Endodermal cell (in vitro differentiated cells): ENCODE measurements at places on chromosomes 2 and 18.

DNA sequence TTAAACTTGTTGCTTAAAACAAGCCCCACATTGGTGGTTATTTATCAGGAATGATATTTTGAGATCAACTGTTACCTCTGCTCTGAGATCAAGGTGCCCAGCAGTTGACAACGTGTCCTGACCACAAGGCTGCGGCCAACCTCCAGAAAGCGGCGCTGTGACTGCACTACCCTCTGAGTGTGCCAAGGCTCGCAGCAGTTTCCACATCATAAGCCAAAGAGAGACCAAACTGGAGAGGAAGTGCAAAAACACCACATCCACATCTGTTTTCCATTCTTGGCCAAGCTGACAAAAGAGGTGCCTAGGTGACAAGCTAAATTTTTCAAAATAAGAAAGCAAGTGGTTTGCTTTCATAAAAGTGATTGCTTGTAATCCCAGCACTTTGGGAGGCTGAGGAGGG is 410.8 kb upstream of the POU3F3 start:
- no peak overlapping the region for H3K4me3 ChIP-seq
- no peaks in the 10 kb centered on the region for H3K4me1 ChIP-seq
- no peak overlapping the region for H3K27ac ChIP-seq
- H3K36me3 ChIP-seq, result no peaks in the 10 kb centered on the region

DNA sequence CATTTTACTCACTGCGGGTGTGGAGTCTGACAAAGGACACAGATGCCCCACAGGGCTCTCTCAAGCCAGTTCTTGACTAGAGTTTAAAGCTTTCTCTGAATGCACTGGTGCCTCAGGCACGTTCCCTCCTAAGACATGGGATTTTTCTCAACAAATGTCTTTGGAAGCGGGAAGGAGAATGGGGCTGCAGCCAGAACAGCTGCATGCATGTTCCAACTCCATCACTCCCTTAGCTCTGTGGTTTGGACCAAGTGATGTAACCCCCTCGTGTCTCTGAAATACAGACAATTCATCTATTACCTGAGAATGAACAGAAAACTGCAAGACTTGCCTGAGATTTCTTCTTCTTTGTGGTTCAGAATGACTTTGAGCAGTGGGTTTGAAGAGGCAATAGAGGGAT is 141.7 kb upstream of the SERPINE2 start:
- no peaks in the 10 kb centered on the region for H3K36me3 ChIP-seq
- peaks cover under 1% of the 10 kb centered on the region for H3K4me1 ChIP-seq
- no peaks in the 10 kb centered on the region for H3K27me3 ChIP-seq
- DNase-seq, result no peak
- H3K27ac ChIP-seq, result no peak overlapping the region

DNA sequence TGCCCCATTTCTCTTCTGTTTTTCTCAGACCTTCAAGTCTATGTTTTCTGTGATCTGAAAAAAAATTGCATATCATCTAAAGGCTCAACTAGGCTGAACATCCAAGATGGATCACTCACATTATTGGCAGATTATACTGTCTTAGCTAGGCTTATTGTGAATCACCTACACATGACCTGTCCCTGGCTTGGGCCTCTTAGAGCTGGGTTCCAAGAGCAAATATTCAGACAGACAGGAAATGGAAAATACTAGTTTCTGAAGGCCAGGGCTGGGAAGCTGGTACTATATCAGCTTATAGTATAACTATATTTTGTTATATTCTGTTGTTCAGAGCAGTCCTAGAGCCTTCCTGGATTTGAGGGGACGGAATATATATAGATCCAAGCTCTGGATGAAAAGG is 90.3 kb downstream of the PIK3C3 start:
- peaks cover 39% of the 10 kb centered on the region for H3K36me3 ChIP-seq
- H3K4me1 ChIP-seq, result no peaks in the 10 kb centered on the region
- H3K27ac ChIP-seq, result no peak overlapping the region

GRCh38 chr2:39530411-39530866 is 93.4 kb upstream of the MAP4K3 start:
- H3K27me3 ChIP-seq, result no peaks in the 10 kb centered on the region
- no peak for DNase-seq
- no peak overlapping the region for H3K4me3 ChIP-seq
- H3K27ac ChIP-seq, result no peak overlapping the region

DNA sequence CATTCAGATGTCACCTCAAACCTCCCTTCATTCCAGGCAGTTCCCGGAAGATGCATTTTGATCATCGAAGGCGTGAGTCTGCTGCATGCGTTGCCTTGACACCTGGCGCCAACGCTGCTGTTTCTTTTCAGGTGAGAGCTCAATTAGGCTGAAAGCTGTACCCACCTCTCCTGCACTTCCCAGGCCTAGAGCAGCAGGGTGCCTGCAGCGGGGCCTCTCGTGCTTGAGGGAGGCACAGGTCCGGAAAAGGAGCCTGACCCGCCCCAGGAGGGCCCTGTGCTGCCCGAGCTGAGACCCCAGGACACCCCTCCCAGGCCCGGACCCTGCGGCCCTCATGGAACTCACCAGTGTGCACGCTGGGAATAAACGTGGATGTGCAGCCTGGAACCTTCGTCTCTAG is 31.4 kb upstream of the KCNG2 start:
- no peaks in the 10 kb centered on the region for H3K4me1 ChIP-seq
- no peak overlapping the region for H3K4me3 ChIP-seq
- H3K36me3 ChIP-seq, result no peaks in the 10 kb centered on the region
- H3K27me3 ChIP-seq, result no peaks in the 10 kb centered on the region
- DNase-seq, result peak; percentile 38
- no peak overlapping the region for H3K27ac ChIP-seq

GRCh38 chr18:55489034-55489986 is 98.7 kb downstream of the TCF4 start:
- no peaks in the 10 kb centered on the region for H3K27me3 ChIP-seq
- no peak for DNase-seq
- H3K36me3 ChIP-seq, result no peaks in the 10 kb centered on the region

DNA sequence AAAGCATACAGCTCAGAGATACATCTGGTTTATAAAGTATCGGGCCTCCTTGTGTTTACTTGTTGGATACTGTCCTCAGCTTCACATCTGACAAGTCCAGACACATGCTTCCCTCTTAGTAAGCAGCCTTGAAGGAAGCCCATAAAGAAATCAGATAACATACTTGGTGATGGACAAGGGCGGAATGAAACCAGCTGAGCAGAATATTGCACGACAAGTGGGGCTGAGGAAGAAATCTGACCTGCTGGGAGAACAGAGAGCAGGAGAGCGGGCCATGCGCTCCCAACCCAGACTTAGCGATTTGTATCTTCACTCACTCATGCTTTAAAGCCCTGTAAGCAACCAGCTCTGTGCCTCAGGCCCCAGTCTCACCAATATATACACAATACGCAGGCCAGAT is 208.4 kb downstream of the CDH20 start:
- no peaks in the 10 kb centered on the region for H3K4me1 ChIP-seq
- no peaks in the 10 kb centered on the region for H3K27me3 ChIP-seq
- H3K27ac ChIP-seq, result no peak overlapping the region
- H3K36me3 ChIP-seq, result no peaks in the 10 kb centered on the region

GRCh38 chr2:12501469-12502158 is 215.1 kb upstream of the TRIB2 start:
- no peaks in the 10 kb centered on the region for H3K4me1 ChIP-seq
- no peak overlapping the region for H3K4me3 ChIP-seq
- H3K27ac ChIP-seq, result no peak overlapping the region
- DNase-seq, result no peak
- no peaks in the 10 kb centered on the region for H3K27me3 ChIP-seq

- no peak overlapping the region for H3K4me3 ChIP-seq
- no peaks in the 10 kb centered on the region for H3K36me3 ChIP-seq
- no peaks in the 10 kb centered on the region for H3K27me3 ChIP-seq
- H3K4me1 ChIP-seq, result no peaks in the 10 kb centered on the region
Observed at GRCh38 chr18:46373791-46374190, 269.6 kb downstream of the HAUS1 start.

GRCh38 chr2:167134381-167135072 is 246.2 kb downstream of the XIRP2 start:
- peaks cover 4% of the 10 kb centered on the region for H3K4me1 ChIP-seq
- H3K36me3 ChIP-seq, result no peaks in the 10 kb centered on the region
- H3K27me3 ChIP-seq, result no peaks in the 10 kb centered on the region
- no peak overlapping the region for H3K27ac ChIP-seq

DNA sequence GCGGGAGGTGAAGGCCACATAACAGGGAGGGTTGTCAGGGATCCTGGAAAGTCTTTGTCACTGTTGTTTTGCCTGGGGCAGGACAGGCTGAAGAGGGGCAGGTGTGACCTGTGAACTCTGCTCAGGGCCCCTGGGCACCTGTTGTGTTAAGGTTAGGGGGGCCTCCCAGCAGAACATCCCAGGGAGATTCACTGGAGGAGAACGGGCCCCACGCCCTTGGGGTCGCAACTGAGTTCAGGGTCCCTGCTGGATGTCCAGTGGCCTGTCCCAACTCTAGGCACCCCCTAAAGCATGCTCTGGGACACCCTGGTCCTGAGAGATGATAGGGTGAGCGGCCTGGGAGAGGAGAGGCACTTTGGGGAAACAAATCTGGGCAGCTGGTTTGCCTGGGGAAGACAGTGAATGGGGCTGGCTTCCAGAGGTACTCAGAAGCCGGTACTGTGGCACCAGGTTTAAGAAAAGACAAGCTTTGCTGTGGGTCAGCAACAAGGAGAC is 22.9 kb downstream of the GPR35 start:
- DNase-seq, result no peak
- H3K36me3 ChIP-seq, result no peaks in the 10 kb centered on the region
- no peaks in the 10 kb centered on the region for H3K4me1 ChIP-seq
- no peak overlapping the region for H3K4me3 ChIP-seq
